ENCODE measurements at places on chromosomes 2 and 18.

DNA sequence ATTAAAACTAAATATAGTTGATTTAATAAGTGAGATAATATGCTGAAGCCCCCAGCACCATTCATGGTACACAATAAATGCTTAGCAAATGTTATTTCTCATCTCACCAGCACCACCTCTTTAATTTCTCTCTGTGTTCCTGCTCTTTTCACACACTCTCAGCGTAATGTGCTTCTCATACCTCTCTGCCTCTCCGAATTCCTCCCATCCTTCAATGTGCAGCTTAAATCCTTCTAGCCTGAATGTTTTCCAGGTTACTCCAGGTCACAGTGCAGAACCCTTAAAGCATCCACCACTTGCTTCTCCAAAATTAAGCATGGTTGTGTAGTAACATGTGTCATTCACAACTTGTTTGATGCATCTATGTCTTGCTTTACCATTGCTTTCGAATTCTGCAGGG is 119.6 kb downstream of the MCFD2 start:
- DNase-seq: no peak

DNA sequence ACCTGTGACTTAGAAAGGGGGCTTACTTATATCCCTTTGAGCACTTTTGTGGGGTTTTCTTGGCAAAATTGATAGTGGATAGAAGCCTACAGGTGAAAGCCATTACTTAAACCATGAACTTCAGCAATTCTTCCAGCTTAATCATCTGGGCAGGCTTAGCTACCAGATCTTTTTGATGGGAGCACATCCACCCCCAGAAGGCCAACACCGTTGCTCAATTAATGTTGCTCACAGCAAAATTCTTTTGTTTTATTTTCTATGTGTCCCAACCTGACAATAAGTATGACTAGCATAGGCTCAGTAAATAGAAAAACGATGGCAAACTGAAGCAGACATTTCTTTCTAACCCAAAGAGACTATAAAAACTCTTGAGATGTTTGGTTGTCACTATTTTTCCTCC is 269.4 kb upstream of the TCF4 start:
- no peak for DNase-seq

DNA sequence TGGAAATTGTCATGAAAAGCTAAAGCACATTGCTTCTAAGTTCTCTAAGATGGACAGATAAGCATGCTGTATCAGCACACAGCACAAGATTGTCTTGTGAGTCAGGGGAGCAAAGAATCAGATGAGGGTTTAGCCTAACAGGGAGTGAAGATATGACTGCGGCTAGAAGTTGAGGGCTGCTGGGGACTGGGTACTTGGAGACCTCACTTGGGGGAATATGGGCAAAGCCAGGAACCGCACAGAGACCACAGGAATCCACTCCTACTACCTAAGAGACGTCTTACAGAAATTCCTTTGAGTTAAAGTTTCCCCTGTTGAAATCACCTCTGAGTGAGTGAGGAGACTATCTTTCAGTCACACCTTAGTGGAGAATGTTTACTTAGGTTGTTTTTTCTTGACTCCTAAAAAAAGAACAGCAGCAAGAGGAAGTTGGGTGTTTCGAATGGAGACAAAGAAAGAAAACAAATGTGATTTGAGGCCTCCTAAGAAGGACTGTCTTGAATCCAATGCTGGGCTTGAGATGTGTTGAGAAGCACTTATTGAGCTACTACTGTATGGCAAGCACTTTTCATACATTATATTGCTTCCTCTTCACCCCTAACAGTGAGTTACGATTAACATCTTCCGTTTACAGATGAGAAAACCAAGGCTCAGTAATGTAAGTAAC is 100.7 kb downstream of the ANKRD44 start:
- no peak for DNase-seq

- DNase-seq: no peak
These were observed 158.7 kb downstream of the VWC2L start for GRCh38 chr2:214569419-214570035.

DNA sequence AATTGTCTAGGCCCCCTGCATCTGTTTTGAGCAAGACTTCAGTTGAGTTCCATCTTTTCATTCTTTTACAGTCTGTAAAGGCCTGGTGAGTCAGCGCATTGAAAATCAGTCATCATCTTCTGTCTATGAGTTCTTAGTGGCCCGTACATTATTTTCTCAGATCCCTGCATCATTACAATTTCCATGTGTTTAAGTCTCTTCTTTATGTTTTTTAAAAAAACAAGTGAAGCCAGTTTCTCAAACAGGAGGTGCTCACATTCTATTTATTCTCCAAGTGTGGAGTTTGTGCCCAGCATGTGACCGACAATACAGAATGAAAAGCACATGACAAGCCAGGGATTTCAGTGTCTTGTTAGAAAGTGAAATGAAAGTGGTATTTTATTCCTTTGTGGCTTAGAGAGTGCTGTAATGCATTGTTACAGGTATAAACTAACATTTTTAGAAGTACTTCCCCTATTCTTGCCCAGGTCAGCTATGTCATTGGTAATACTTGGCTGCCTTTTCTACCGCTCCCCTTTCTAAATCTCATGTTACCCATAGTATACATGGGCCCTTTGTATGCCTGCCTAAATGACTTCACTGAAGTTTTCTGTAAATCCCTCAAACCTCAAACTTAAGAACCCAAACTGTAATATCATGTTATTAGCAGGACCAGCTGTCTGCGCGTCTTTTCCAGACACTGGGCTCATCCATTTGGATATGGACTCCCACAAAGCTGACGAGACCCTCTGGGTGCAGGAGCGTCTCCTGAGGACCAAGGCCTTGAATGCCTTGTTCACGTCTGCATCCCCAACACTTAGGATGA is 67.6 kb downstream of the FEZ2 start:
- DNase-seq: no peak

- no peak for DNase-seq
These were observed 9.3 kb upstream of the TBC1D8 start for GRCh38 chr2:101160454-101160853.

GRCh38 chr2:29213888-29214291 is 98.7 kb downstream of the CLIP4 start:
- no peak for DNase-seq

DNA sequence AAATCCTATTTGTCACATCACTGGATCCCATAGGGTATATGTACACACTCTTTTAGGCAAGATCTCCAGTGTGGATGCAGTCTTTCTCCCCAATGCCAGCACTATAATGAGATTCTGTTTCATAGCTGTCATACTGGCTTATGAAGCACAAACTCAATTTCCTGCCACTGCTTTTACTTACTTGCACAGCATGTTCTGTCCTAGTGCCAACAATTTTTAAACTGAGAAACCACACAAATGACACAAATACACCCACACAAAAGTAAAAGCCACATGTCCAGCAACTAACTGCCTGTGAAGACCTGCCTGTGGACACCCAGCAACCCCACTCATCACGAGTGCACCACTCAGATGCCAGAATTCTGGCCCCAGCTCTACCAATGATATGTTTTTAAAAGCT is 29.6 kb upstream of the RNU4ATAC start:
- DNase-seq: no peak

- DNase-seq: no peak
These were observed 57.9 kb upstream of the CXCR4 start for GRCh38 chr2:136175868-136176267.

DNA sequence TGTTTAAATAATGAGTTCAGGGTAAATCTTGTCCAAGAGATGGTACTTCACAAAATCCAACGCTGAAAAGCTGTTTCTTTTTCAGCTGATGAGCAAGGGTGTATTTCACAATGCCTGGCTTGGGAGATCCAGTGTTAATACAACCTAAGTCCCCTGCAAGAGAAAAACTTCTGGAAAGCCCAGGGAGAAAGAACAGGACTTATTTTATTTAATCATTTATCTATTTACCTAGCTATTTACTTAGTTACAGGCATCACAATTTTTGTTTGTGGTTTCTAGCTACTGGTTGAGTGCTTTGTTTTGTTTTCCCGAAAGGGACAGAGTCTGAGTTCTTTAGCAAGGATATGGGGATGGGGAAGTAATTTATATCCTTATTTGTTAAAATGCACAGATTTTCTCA is 598.2 kb upstream of the SYT4 start:
- no peak for DNase-seq

- no peak for DNase-seq
These were observed 72.9 kb downstream of the TSN start for GRCh38 chr2:121828281-121828731.

- no peak for DNase-seq
These were observed 65.9 kb downstream of the PHLPP1 start for GRCh38 chr18:62781262-62781661.

- DNase-seq: no peak
These were observed 78.8 kb upstream of the PELI1 start for GRCh38 chr2:64223055-64223454.

DNA sequence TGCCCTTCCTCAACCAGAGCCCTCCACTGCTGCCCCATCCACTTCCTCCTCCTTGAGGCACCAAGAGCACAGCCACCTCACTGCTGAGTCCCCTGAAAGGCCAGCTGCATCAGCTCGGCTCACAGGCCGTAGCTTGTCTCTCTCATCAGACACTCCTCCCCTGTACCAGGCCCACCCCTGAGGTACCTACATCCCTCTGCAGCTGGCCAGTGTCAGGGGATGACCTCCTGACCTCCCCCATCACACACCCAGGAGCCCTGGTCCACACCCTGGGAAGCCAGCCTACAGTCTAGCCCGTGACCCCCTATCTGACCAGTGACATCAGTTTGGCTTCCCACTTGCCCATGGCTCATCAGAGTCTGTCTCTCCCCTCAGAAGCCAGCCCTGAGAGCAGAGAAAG is 205.6 kb downstream of the TNS1 start:
- DNase-seq: no peak

- no peak for DNase-seq
These were observed 143.5 kb upstream of the LMAN1 start for GRCh38 chr18:59502274-59503175.

DNA sequence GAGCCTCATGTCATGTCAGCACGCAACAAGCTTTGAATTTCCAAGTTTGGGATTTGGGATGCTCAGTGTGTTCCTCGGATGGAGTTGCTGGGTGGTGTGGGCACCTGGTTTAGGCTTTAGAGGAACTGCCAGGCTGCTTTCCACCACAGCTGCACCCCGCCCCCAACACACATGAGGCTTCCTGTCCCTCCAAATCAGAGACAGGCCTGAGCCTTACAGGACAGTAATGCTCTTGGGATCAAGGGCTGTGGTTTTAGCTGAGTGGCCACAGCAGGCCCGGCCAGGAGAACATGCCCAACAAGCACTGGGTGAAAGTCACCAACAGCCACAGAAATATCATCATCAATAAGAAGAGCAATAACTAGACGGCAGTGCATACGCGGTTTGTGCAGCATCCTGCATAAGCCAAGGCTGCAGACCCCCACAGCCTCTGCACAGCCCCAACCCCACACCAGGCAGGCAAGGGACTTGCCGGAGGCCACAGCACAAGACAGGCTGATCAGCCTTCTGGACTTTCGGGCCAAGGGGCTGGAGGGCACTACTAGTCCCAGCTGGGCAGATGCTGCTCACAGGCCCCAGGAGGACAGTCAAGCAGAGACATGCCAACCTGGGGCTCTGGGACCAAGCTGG is 29.7 kb upstream of the GPC1 start:
- DNase-seq: no peak

DNA sequence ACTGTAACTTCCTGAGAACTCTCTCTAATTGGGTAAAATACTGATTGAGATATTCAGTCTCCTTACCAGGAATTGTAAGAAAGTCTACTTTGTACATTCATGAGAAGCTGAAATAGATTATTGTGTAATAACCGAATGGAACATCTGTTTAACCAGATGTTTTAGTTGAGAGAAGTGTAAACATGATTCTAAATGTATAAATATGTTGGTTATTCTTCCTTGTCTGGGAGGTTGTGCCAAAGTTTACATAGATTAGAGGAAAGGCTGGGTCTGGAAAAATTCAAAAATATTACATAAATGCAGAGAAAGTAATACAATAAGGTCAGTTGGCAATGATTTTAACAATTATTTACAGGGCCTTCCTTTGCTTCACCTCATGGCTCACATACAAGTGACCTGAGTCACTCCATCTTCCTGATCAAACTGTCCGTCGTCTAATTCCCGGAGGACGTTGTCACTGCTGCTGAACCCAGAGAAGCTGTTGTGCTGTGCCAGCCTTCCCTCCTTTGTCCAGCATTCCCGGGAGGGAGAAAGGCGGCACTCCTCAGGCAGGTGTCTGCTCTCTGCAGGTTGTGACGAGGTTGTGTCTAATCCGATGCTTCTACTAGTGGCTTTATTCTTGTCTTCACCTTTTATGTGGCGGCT is 55.9 kb downstream of the MOB4 start:
- no peak for DNase-seq

DNA sequence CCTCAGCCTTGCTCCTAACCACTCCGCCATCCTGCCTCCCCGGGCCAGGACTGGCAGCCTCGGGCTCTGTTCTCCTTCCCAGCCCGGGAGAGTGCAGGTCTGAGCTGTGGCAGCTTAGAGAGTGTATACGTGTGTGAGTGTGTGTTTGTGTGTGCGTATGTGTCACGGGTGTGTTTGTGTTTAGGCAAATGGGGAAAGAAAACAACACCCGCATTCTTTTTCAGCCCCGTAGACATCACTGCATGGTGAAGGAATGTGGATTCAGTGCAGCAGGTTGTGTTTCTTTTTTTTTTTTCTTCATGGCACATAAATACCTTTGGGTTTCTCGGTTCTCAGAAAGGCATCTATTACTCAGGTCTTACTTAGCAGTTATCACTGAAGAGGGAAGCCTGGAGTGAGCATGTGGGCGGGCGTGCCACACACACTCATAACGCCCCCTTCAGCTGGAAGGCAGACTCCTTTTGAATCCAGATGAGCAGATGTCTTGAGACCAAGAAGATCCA is 44.2 kb downstream of the GLI2 start:
- DNase-seq: no peak

DNA sequence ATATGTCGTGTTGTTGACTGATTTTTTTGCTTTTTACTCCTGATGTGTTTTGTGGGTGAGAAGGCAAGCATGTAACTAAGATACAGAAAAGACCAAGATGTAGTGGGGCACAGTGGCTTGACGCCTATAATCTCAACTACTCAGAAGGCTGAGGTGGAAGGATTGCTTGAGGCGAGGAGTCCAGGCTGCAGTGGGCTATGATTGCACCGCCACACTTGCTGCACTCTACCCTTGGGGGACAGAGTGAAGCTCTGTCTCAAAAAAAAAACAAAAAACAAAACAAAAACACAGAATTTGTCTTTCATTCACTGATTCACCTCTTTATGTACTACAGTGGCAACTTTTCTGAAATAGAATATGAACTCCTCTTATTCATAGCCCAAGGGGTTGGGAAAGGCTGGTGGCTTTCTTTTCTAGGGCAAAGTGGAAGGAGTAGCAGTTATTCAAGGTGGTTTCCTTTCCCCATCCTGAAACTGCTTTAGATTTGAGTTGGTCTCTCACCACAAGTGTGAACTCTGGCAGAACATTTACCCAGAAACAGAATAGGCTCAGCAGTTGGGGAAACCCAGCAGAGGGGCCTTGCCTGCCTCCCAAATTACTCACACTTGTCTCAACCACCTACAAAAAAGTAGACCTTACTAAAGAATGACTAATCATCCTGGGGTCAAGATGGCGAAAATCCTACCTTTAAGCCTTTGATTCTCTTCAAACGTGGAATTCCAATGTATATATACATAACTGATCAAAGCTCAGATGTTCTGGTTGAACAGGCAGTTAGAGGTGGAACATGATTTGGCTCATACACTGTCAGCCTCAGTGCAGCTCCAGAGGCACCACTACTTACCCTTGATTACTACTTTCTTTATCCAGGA is 6.5 kb downstream of the TANK start:
- no peak for DNase-seq

Measured in NCI-H1436 treated with DMSO at 0.1 percent for 48 hours (cell line).